ENCODE measurements at places on chromosomes 4 and X.

GRCh38 chrX:153478746-153479145, 8.4 kb upstream of the HAUS7 start:
- no peak for DNase-seq

GRCh38 chr4:38615847-38616246, 48.2 kb upstream of the KLF3 start:
- no peak for DNase-seq

GRCh38 chrX:84197550-84197949, 9.6 kb upstream of the RPS6KA6 start:
- no peak for DNase-seq

GRCh38 chr4:41888687-41889074, 46.5 kb upstream of the TMEM33 start:
- DNase-seq = no peak

DNA sequence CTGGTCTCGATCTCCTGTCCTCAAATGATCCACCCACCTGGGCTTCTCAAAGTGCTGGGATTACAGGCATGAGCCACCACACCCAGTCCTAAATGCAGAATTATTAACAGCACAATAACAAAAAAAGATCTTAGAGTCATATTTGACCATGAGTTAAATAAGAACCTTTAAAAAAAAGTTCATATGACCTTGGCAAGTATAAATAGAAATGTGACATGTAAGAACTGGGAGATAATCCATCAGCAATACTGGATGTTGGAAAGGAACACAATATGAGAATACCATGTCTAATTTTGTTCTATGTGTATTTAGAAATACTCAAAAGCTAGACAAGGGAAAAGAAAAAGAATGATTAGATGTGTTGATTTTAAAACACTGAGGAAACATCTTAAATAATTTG, 231.6 kb downstream of the RAPGEF2 start:
- DNase-seq = no peak

- no peak for DNase-seq
Measured at GRCh38 chr4:156694413-156694812, 277.2 kb downstream of the PDGFC start.

- no peak for DNase-seq
Measured at GRCh38 chr4:3791910-3792542, 25.8 kb downstream of the ADRA2C start.

GRCh38 chrX:40040686-40041461, 56.9 kb downstream of the BCOR start:
- DNase-seq = no peak

Measured in CD4-positive, alpha-beta T cell treated with Interleukin-10 for 1 hour (primary cell).